Fibroblast of the conjunctiva (primary cell): ENCODE measurements at places on chromosomes 12 and 14.

DNA sequence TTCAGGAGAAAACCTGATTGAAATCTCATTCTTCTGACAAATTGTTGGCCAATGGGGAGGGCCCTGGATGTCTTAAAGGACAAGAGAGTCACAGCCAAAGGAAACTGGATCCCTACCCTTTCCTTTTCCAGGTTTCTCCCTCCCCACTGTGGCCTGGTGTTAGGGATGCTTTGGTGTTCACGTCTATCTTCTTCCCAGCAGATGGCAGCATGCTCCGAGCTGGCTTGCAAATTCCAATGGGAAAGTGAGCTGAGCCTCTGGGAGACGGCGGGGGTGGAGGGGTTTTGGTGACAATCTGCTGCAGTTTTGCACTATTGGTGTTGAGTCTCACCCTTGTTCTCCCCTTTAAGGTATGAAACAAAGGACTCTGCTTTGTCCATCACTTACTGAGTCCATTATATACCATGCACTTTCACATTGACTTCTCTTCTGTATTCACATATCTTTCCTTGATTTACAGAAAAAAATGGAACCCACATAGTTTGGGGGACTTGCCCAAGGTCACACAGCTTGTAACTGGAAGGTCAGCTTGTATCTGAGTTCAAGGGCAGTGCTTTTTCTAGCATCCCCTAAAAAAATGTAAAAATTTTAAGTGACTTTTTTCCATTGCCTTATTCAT is 39.3 kb downstream of the CCDC177 start:
- peak; percentile 17 for DNase-seq

GRCh38 chr12:76878099-76878898 is 520 bp downstream of the CSRP2 start:
- no peak for DNase-seq

- no peak for DNase-seq
These were observed 29.2 kb downstream of the GPR135 start for GRCh38 chr14:59435987-59436386.

- DNase-seq = no peak
These were observed 32.7 kb downstream of the NT5DC3 start for GRCh38 chr12:103808239-103808880.

- DNase-seq = no peak
These were observed 14.2 kb upstream of the WDR20 start for GRCh38 chr14:102125546-102125945.

GRCh38 chr12:7130701-7131501 is 730 bp downstream of the CLSTN3 start:
- DNase-seq = no peak

DNA sequence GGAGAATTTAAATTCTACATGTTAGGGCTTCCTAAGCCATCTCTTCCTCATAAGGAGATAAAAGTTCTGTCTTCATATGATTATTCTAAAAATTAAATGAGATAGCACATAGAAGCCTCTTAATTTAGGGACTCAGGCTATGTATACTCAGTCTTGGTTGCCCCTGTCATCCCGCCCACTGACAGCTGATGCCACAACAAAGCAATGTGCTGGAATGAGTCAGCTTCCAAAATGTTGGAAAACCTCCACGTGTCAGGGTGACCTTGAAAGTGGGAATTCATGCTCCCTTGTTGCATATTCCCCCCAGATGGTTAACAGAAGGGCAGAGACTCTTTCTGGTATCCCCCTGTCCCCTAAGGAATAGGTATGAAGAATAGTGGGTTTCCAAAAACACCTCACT is 238.0 kb upstream of the DDHD1 start:
- DNase-seq = peak; percentile 59

DNA sequence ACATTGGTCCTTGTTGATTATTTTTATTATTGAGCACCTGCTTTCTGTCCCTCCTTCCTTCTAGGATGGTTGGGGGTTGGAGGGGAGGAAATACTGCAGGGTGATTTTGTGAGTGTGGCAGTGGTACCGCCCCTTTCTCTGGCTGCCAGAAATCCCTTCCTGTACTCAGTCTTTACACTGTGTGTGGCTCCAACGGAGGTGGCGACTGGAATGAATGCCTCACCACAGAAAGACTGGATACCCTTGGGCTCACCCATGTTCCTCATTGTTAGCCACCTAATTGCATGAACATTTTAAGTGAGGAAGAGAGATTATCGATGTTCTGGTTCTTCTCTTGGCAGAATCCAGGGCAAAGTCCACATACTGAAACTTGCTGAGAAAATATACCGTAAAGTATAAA is 272.0 kb upstream of the E2F7 start:
- no peak for DNase-seq

DNA sequence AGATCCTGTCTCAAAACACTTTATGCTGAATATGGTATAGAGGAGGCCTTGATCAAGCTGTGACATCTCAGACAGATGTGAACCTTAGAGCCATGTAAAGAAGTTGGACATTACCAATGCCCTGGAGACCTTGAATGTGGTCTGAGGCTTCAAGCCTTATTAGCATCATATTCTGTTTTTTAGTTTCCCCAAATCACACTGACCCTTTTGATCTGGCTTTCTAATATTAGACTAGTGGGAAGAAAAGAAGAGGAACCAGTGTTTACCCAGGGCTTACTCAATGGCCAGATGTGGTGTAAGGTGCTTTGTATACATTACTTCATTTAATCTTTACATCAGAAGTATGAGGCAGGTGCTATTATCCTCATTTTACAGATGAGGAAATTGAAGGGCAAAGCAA is 10.6 kb upstream of the TBPL2 start:
- no peak for DNase-seq

DNA sequence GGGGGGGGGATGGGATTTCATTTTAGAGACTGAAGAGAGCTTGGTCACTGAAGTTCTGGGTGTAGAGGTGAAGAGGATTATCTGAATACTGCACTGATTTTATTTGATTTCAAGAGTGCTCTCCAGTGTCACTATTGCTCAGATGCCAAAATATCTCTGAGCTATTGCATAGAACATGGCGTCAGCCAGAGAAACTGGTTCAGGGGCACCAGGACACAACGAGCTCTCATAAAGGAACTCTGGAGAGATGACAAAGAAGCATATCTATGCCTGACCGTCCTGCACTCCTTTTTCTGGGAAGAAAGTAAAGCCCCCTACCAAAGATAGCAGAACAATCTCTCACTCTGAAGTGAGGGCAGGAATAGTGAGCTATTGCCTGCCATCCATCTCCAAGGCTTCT is 2.0 kb downstream of the SLC7A8 start:
- DNase-seq = no peak

GRCh38 chr14:85175556-85175955 is 354.4 kb upstream of the FLRT2 start:
- DNase-seq = peak; percentile 23

GRCh38 chr12:32134101-32134888 is 27.6 kb downstream of the BICD1 start:
- no peak for DNase-seq

- no peak for DNase-seq
These were observed 24.9 kb downstream of the SPTSSA start for GRCh38 chr14:34436960-34437728.

GRCh38 chr14:47619392-47619791 is 56.0 kb downstream of the MDGA2 start:
- DNase-seq = no peak

DNA sequence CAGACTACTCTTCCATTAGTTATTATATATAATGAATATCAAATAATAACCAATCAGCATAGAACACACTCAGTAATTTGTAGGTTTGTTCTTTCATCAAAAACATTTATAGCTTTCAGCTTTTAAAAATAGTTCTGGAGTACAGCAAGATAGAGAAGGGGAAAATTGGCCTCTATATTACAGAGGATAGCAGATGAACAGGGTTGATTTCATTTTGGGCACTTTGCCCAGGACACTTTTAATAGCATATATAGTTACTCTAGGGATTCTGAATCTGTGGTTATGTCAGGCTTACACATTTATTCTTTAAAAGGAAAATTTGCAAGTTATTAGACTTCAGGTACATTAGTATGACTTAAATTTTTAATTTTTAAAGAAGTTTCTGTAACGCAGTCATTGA is 52.6 kb downstream of the IFT81 start:
- DNase-seq = no peak

DNA sequence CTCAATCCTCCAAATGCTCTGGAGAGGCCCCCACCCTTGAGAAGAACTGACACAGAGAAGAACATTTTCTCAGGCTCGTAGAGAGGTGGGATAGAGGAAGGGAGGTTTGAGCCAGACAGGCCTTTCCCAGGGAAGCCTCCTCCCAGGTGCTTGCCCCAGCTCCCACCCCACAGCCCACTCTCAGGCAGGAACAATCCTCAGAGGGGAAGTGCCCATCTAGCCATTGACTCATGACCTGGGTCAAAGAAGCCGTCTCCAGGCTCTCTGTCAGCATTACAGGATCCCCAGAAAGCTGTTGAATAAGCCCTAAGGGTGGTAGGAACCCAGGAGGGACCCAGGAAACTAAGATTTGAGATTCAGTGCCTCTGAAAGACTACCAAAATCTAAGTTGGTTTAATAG is 3.8 kb downstream of the AQP6 start:
- no peak for DNase-seq

DNA sequence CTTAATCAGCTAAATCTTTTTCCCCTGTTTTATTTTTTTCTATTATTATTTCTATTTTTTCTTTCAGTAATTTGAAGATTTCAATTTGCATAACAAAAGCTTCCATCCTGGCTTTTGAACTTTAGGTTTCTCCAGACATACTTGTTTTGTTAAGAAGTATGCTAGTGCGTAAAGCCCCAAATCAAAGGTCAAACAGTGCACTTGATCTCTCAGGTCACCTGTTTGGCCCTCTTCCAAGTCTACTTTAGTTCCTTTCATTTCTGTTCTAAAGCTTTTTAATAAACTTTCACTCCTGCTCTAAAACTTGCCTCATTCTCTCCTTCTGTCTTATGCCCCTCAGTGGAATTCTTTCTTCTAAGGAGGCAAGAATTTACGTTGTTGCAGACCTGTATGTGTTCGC is 54.6 kb upstream of the ATXN7L3B start:
- no peak for DNase-seq

GRCh38 chr12:56253091-56253490 is 5.1 kb downstream of the ANKRD52 start:
- no peak for DNase-seq

DNA sequence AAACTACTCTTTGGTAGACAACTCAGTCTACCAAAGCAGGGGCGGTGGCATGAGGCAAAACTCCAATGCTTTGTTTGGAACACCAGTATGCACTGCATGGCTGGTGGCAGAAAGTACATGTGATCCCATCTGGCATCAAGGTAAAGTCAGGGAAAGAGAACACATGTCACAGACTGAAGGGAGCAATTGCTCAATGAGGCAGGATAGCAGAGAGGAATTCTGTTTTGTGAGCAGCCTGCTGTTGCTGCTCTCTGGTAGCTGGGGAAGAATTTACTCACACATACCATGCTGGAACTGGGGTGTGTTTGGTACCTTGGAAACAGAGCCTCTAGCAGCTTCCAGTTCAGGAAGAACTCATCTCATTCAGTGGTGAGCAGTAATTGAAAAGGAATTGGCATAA is 84.8 kb downstream of the HELB start:
- no peak for DNase-seq

DNA sequence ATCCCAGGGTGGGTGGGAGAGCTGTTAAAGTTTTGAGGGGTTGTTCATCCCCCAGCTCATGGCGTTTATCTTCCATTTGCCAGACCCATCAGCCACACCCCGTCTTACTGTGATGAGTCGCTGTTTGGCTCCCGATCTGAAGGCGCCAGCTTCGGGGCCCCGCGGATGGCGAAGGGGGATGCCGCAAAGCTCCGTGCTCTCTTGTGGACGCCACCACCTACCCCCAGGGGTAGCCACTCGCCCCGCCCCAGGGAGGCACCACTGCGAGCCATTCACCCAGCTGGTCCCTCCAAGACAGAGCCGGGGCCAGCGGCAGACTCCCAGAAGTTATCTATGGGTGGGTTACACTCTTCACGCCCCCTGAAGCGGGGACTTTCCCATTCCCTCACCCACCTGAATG is 5.7 kb downstream of the RITA1 start:
- no peak for DNase-seq

DNA sequence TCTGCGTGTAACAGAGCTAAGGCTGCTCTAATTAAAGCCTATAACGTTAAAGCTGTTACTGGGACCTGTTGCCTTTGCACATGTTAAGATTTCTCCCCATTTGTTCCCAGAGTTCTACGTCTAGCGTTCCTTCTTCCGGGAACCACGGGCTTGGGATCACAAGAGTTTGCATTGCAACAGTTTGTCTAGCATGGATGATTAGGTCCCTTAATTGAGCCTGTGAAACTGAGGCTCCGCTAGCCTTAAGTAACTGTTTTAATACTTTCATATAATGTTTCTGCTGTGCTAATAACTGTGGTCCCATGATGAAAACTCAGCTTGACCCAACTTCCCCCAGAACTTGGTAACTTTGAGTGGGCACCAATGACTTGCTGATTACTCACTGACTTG is 16.7 kb upstream of the LYZ start:
- DNase-seq = no peak

GRCh38 chr12:27123642-27124041 is 41.3 kb upstream of the C12orf71 start:
- DNase-seq = peak; percentile 14

- no peak for DNase-seq
These were observed 254.8 kb downstream of the VRK1 start for GRCh38 chr14:97052001-97052400.

- DNase-seq = no peak
These were observed 268.5 kb downstream of the ALG10B start for GRCh38 chr12:38585086-38585485.

DNA sequence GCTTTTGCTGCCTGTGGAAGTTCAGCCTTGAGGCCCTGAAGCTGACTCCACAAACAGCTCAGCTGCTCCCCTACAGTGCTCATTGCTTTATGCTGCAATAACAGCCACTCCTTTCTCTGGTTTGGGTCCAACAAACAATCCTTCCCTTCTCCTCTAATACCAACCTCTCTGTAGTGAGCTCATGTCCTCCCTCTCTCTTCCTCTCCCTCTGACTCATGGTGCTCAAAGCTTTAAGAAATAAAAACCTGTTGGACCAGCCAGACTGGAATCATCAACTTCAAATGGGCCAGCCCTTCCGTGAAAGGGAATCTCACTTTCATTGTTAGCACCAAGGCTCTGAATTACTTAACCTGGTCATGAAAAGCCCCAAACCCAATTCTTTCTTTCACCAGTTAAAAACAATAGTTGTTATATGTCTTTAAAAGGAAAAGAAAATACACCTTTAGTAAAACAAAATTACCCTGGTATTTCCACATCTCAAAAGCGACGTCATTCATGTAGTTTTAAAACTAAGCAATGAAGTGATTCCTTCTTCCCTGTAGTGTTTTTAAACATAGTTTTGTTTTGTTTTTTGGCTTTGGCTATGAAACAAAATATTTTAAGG is 126.4 kb downstream of the DUSP6 start:
- peak; percentile 85 for DNase-seq

DNA sequence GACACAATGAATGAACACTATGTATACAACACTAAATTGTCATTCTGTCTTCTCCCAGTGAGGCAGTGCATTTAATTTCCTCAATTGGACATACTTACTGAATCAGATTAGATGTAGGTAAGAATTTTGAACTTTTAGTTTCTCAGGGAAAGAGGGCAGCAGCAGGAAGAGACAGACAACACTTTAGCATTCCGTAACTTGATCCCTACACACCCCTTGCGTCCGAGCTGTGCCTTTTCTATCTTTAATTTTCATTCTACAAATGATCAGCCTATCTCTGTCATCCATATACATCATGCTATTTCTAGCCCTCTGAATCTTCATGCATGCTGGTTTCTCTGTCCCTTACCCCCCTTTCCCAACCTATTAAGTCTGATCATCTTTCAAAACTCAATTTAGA is 358.0 kb upstream of the RPL10L start:
- no peak for DNase-seq
